Naive thymus-derived CD8-positive, alpha-beta T cell (primary cell): ENCODE measurements at places on chromosomes 16 and 17. TPM values are rescaled to one million over a fixed set of nuclear protein-coding genes. Genes with fewer than 3 reads are reported as not detected.

DNA sequence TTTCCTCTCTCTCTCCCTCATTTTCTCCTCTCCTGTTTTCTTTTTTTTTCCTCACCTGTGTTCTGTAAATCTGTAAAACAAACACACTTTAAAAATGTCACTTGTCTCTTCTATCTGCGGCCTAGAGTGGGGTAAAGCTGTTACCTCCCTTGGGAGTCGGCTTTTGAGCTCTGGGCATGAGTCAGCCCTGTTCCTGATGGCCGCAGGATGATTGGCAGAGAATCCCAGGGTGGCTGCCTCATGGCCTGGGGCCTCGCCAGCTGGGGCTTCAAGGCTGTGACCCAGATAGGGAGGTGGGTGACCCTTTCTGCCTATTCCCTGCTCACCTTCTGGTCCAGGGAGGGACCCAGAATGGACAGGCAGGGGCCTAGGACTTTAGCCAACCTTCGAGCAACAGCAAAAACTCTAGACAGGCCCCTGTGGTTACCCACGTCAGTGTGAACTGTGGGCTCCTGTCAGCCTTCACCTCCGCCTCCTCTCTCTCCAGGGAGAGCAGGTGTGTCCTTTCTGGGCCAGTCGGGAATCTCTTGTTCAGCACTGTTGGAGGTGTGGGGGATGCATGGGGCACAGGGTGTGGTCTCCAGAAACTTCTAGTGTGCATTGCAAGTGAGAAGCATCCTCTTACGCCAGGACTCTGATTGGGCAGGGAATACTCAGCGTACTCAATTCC, 87.4 kb downstream of the RAP1GAP2 start:
- no peak overlapping the region for H3K4me3 ChIP-seq
- H3K36me3 ChIP-seq, result no peaks in the 10 kb centered on the region
- no peak overlapping the region for H3K27ac ChIP-seq
- peaks cover 6% of the 10 kb centered on the region for H3K4me1 ChIP-seq

DNA sequence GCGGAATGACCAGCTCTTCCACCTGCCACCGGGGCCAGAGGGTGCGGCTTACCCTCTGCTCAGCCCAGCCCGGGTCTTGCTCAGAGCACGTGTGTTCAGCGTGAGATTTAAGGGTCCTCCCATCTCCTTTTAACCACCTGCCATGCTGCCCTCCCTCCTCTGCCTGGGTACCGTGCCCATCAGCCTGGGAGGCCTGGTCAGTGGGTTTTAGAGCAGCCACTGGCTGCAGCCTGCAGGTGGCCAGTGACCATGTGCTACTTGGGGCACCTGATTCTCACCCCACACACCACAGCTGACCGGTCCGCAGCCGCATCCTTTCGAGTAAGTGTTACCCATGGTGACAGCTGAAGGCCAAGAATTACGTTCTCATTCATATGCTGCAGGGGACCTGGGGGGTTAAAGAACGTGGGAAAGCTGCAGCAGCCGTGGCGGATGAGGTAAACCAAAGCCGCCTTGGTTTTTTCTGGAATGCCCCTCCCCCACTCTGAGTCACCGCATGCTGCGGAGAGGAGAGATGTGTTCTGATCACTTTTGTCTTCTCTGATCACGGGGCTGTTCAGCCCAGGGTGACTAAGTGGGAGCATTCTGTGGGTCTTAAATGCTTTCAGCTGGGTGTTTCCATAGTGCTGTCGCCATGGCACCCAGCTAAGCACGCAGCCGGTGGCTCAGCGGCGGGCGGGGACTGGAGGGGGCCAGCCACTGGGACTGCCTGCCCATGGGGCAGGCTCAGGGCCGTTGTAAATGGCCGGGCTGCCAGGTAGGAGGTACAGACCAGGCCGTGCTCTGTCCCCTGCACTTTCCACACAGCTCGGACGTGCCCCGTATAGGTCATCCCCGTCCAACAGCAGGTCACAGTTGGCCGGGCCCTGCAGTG, 59.8 kb downstream of the BAIAP2 start:
- peak; percentile 40 for DNase-seq
- peak overlapping the region; percentile 65 for H3K4me3 ChIP-seq
- no peaks in the 10 kb centered on the region for H3K27me3 ChIP-seq
- H3K36me3 ChIP-seq, result no peaks in the 10 kb centered on the region

Gene EPX
- total RNA-seq, result not detected

DNA sequence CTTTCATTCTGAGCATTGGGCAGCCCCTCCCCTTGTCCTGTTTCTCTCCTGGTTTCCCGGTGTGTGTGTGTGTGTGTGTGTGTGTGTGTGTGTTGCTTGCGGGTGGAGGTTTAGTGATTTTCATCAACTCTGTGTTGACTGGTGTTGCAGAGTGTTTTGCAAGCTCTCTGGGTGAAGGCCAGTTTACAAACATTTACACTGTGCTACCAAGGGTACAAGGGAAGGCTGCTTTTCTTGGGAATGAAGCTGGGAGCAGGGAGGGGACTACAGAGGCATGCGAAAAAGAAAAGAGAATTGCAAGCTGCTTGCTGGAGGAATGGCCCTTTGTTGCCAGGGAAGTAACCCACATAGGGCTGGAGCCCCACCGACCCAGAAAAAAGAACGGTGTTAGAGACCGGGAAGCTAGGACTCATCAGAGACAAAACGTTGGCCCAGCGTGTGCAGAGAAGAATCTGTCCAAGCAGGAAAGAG, 29.6 kb downstream of the HS3ST3B1 start:
- peaks cover 5% of the 10 kb centered on the region for H3K36me3 ChIP-seq
- H3K4me3 ChIP-seq, result no peak overlapping the region
- H3K27me3 ChIP-seq, result no peaks in the 10 kb centered on the region
- DNase-seq, result no peak
- H3K4me1 ChIP-seq, result peaks cover 92% of the 10 kb centered on the region

Gene PAQR4
- 0.27 TPM for total RNA-seq

- no peaks in the 10 kb centered on the region for H3K27me3 ChIP-seq
- H3K4me3 ChIP-seq, result peak overlapping the region; percentile 89
- H3K27ac ChIP-seq, result peak overlapping the region; percentile 90
- DNase-seq, result peak; percentile 18
- H3K4me1 ChIP-seq, result peaks cover 27% of the 10 kb centered on the region
These were observed 849 bp downstream of the CAPN15 start for GRCh38 chr16:528111-529011.

GRCh38 chr16:50531901-50532300, 16.3 kb upstream of the NKD1 start:
- no peaks in the 10 kb centered on the region for H3K4me1 ChIP-seq
- H3K27me3 ChIP-seq, result no peaks in the 10 kb centered on the region
- H3K4me3 ChIP-seq, result no peak overlapping the region
- peaks cover 9% of the 10 kb centered on the region for H3K36me3 ChIP-seq

Gene WNT9B
- total RNA-seq, result not detected

Gene SMTNL2
- not detected for total RNA-seq

Gene HOXB9
- total RNA-seq, result not detected

Gene HNF1B
- total RNA-seq, result not detected

- DNase-seq, result no peak
- H3K4me3 ChIP-seq, result no peak overlapping the region
- H3K27ac ChIP-seq, result no peak overlapping the region
- H3K27me3 ChIP-seq, result no peaks in the 10 kb centered on the region
- no peaks in the 10 kb centered on the region for H3K36me3 ChIP-seq
These were observed 194.7 kb downstream of the SPECC1 start for GRCh38 chr17:20203761-20204263.

DNA sequence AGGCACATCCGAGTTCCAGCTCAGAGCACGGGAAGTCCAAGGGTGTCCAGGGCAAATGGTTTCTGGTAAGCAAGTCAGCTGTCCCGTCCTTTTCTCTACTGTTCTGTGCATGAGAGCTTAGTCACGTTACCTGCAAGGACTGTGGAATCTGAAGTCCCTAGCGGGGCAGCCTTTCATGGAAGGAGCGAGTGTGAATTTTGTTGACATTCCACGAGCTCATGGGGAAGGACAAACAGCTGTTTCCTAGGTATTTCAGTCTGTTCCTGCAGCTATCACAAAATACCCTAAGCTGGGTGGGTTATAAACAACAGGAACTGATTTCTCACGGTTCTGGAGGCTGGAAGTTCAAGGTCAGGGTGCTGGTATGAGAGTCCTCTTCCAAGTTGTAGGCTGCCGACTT, 109.2 kb downstream of the SDR42E1 start:
- no peaks in the 10 kb centered on the region for H3K36me3 ChIP-seq
- no peak overlapping the region for H3K27ac ChIP-seq
- H3K4me3 ChIP-seq, result no peak overlapping the region

DNA sequence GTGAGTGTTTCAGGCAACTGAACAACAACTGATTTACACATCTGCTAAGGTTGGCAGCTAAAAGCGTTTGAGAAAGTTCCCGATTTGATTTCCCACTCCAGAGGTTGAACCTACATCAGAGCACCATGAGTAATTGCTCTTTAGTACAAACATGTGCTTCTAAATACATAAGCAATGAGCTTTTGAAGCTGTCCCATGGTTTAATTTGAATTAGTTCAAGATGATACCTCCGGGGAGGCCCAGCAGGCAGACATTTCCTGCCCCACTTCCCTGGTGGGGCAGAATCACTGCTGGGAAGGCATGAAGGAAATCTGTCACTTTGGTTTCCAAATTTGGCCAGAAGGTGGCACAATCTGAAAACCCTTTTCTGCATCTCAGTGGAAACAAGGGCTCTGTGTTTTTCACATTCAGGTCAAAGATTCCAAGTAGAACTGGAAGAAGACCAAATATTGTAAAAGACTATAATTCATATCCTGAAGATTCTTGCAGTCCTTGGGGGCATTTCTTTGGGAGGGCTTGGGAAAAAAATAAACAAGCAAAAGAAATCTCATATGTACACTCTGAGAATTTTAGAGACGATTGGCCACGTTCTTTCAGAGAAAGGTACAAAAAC, 176.2 kb upstream of the FAM20A start:
- no peaks in the 10 kb centered on the region for H3K36me3 ChIP-seq
- H3K4me1 ChIP-seq, result no peaks in the 10 kb centered on the region
- DNase-seq, result no peak
- H3K4me3 ChIP-seq, result no peak overlapping the region

DNA sequence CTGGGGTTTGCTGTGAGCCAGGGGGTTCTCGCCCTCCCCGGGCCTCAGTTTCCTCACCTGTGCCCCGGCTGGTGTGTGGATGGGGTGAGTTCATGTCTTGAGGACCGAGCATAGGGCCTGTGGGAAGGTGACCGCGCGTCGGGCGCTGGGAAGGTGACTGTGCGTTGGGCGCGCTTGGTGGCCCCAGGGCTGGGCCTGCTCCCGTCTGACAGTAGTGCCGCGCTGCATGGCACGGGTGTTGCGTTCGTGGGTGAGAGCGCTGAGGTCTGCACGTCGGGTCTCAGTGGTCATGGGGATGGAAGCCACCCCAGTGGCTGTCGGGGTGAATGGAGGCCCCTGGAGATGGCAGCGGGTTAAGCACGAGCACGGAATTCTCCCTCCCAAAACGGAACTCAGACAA, 9.2 kb downstream of the ASPSCR1 start:
- no peak overlapping the region for H3K4me3 ChIP-seq
- peaks cover 2% of the 10 kb centered on the region for H3K4me1 ChIP-seq
- H3K27ac ChIP-seq, result no peak overlapping the region
- DNase-seq, result no peak

DNA sequence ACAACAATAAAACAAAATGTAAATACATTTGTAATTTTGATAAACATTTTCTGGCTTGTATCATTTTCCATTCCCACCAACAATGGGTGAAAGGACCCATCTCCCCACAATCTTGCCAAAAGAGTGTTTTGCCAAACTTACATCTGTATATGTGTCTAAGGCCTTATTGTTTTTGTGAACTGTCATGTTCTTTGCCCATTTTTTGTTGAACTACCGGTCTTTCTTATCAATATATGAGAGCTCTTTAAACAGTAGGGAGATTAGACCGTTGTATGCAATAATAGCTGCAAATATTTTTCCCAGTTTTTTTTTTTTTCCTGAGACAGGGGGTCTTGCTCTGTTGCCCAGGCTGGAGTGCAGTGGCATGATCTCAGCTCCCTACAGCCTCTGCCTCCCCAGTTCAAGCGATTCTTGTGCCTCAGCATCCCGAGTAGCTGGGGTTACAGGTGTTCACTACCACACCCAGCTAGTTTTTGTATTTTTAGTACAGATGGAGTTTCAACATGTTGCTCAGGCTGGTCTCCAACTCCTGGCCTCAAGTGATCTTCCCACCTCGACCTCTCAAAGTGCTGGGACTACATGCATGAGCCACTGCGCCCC, 9.6 kb upstream of the STX4 start:
- H3K27me3 ChIP-seq, result no peaks in the 10 kb centered on the region
- DNase-seq, result no peak
- H3K36me3 ChIP-seq, result no peaks in the 10 kb centered on the region
- H3K4me1 ChIP-seq, result peaks cover 3% of the 10 kb centered on the region

Gene DRC3
- total RNA-seq, result 1.1 TPM

Gene TBX6
- 2.5 TPM for total RNA-seq

- H3K4me1 ChIP-seq, result peaks cover 10% of the 10 kb centered on the region
- H3K4me3 ChIP-seq, result no peak overlapping the region
- no peaks in the 10 kb centered on the region for H3K27me3 ChIP-seq
These were observed 9.4 kb upstream of the MEOX1 start for GRCh38 chr17:43671031-43671692.

- no peak overlapping the region for H3K4me3 ChIP-seq
- H3K27ac ChIP-seq, result no peak overlapping the region
- H3K4me1 ChIP-seq, result peaks cover 8% of the 10 kb centered on the region
- no peaks in the 10 kb centered on the region for H3K27me3 ChIP-seq
These were observed 12.9 kb downstream of the ZNRF1 start for GRCh38 chr16:75011634-75012307.

DNA sequence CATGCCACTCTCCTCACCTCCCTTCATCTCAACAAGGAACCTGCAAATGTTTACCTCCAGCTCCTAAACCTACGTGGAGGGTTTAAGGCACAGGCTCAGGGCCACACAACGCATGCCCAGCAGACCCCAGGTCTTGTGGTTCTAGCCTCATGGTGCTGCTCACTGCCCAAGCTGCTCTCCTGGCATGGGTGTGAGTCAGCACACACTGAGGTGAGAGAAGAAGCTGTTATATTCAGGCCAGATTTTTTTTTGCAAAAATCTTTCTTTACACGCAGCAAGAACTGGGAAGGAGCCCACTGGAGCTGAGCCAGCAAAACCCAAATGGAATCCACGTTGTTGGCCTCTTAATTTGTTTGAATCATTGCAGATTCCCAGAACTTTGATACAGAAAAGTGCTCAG, 5.5 kb upstream of the C16orf96 start:
- H3K4me3 ChIP-seq, result no peak overlapping the region
- H3K27ac ChIP-seq, result peak overlapping the region; percentile 70
- peaks cover 7% of the 10 kb centered on the region for H3K4me1 ChIP-seq
- no peak for DNase-seq
- H3K27me3 ChIP-seq, result no peaks in the 10 kb centered on the region

DNA sequence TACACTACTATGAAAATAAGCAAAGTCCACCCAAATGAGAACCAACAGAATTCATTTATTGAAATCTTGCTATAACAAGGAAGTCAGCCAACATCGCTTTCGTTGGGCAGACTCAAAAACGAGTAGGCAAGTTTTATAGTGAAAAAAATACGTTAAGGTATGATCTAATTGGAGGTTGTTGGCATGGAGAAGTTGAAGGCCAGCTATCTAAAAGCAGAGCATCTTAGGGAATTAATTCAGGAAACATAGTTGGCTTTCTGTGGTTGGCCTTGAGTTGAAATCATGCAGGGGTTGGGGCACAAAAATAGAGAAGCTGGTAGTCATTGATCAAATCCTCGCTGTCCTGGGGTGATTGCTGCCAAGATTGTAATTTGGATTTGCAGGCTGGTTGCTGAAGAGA, 118.3 kb downstream of the PPM1E start:
- no peak overlapping the region for H3K27ac ChIP-seq
- peaks cover 3% of the 10 kb centered on the region for H3K27me3 ChIP-seq
- no peak overlapping the region for H3K4me3 ChIP-seq
- H3K36me3 ChIP-seq, result no peaks in the 10 kb centered on the region

GRCh38 chr17:62696726-62697490, 69.4 kb downstream of the MRC2 start:
- no peak for DNase-seq
- H3K4me1 ChIP-seq, result no peaks in the 10 kb centered on the region
- peaks cover 5% of the 10 kb centered on the region for H3K27me3 ChIP-seq
- no peak overlapping the region for H3K4me3 ChIP-seq
